GM18507 (cell line): ENCODE measurements at places on chromosomes 5 and 9.

GRCh38 chr9:134186471-134187109, 22.2 kb upstream of the RNU6ATAC start:
- no peak for DNase-seq

DNA sequence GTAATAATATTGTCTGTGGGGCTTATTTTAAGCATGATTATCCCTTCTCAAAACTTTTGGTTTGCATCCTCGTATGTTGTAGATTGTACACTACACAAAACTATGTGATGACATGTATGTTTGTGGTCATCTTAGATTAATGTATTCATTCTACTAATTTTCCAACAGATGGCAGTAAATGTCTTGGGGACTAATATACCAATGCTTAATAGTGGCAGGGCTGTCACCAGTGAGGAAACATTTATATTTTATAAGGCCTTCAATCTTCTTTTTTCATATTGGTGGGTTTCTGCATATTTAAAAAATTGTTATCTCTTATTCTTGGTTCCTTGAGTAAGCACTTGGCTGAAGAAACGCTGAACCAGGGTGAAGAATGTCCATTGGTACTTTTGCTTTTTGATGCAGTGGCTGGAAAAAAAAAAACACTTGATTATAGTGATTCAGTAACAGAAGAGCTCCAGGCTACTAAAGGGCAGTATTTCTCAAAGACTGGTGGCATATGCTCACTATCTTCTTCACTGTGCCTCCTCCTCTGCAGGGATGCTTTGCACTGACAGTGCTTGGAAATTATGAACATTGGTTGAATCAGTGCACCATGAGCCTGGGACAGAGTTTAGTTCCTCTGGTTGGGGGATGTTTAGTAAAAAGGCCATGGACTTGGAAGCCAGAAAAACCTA, 530.3 kb downstream of the RASEF start:
- no peak for DNase-seq

- DNase-seq: no peak
Observed at GRCh38 chr5:136016945-136017530, 11.8 kb upstream of the TGFBI start.

- DNase-seq: no peak
Observed at GRCh38 chr5:164377746-164378145, 872.3 kb downstream of the MAT2B start.

DNA sequence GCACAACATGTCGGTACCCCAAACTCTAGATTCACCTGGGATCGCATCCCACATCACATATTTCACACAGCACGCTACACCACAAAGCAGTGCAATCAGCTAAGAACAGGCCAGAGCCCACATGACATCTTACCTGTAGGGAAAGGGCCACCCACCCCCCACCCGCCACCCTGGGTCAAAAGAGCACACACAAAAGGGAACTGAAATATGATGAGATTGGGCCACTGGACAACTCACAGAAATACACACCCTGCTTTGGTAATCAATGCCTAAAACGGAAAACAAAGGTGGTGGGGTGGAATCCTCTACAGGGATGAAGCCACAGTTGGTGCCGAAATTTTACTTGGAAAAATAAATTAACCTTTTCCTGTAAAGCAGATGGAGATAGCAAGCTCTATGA, 13.1 kb downstream of the RETREG1 start:
- DNase-seq: no peak

DNA sequence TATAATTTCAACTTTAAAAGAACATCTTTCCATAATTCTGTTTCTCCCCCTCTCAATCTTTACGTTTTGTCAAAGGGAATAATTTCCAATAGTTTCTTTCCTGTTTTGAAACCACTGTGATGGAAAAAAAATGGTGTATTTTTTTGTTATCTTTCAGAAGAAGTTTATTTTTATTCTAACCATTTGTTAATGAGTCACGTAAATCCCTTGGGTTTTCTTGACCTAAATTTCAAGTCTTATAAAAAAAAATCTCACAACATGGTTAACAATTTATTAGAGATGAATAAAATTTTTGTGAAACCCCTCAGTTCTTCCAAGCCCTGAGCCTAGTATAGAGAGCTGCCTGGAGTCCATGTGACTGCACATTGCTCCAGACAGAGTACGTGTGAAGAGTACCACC, 106.1 kb upstream of the FBXL17 start:
- DNase-seq: no peak

GRCh38 chr5:136734628-136735027, 369.3 kb upstream of the TRPC7 start:
- DNase-seq: no peak

- DNase-seq: no peak
Observed at GRCh38 chr5:113188436-113188835, 211.8 kb downstream of the DCP2 start.

GRCh38 chr9:38026840-38027527, 42.0 kb downstream of the SHB start:
- no peak for DNase-seq

DNA sequence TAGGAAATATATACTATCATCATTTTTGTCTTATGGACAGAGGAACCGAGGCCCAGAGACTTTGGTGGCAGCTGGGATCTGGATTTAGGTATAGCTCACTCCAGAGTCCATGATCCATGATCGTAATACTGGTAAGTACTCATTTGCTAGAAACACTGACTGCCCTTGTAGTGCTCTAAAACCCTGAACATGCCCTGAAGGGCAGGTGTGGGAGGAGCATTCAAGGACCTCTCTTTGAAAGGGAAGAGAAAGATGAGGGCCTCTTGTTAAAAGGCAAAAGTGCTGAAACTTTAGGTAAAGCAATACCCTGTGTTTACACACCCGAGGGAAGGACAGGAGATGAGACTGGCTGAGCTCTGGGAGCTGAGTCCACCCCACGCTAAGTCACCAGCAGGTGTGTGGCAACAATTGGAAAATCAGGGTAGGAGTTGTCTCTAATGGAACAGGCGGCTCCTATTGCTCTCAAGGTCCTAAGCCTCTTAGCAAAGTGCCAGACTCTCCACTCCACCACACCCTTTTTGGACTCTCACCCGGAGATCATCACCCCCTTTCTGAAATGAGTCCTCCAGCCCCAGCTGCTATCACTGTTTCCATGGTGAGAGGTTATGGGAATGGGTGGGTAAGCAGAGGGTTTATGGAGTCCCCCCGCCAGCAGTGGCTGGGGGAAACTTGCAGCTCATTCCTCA, 34.8 kb downstream of the TRPC7 start:
- DNase-seq: no peak

- no peak for DNase-seq
Observed at GRCh38 chr5:80978772-80979317, 18.7 kb downstream of the RASGRF2 start.

GRCh38 chr5:79840084-79840990, 150.7 kb downstream of the CMYA5 start:
- no peak for DNase-seq

DNA sequence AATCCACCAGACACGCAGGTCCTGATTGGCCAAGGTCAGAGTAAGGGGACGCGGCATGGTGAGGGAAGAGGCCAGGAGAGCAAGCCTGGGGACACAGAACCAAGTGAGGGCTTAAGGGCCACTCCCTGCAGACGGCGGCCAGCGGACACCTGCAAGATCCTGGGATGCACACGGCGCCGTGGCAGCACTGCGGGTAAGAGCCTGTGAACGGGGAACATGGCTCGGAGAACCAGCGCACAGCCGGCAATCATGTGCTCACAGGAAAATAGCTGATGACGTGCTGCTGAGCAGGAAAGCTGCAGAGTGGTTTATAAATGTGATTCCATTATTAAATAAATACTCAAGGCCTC, 27.0 kb upstream of the NSMF start:
- DNase-seq: no peak

DNA sequence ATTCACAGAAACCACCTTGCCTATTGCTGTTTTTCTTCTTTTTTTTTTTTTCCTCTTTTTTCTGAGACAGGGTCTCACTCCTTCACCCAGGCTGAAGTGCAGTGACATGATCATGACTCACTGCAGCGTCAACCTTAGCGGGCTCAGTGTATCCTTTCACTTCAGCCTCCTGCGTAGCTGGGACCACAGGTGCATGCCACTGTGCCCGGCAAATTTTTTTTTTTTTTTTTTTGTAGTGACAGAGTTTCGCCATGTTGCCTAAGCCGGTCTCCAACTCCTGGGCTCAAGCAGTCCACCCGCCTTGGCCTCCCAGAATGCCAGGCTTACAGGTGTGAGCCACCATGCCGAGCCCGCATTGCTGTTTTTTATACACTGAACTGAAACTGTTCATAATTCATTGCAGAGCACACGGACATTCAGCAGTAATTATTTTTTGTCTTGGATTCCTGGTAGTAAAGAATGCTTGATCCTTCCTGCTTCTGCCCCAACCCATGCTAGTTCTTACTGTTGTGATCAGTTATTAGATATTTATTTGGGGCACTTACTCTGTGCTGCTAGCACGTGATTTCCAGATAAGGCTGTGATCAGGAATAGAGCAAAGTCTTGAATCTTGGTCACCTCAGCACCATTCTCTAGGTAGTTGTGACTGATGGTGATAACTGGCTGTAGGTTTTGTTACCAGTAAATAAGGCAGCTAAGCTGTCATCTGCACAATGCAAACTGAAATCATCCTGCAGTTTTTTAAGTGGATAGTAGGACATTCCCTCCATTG, 14.0 kb downstream of the MAP3K1 start:
- no peak for DNase-seq

- DNase-seq: no peak
Observed at GRCh38 chr9:91663858-91664257, 240.2 kb upstream of the NFIL3 start.

DNA sequence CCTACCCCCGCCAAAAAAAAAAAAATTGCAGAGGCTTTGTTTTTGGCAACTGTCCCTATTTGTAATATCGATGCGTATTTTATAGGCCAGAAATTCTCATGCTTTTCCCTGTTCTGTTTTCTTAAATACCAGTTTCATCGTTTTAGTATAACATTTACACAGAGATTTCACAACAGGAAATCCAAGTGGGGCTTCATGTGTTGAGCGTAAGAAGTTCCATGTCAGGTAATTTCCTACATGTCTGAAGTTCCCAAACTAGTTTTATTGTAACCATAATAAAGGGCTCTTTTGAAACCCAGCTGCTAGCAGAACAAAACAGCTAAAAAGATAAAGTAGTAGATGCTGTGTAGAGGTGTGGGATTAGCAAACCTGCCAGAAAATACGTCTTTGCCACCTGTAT, 4.2 kb downstream of the SMC5 start:
- DNase-seq: no peak

GRCh38 chr9:77170991-77171699, 6.2 kb upstream of the VPS13A start:
- DNase-seq: no peak

GRCh38 chr9:22356985-22357384, 89.6 kb upstream of the DMRTA1 start:
- DNase-seq: no peak

- no peak for DNase-seq
Observed at GRCh38 chr9:8863069-8863468, 1063.5 kb upstream of the DMAC1 start.

GRCh38 chr5:378976-379742, 57.6 kb downstream of the AHRR start:
- DNase-seq: no peak

GRCh38 chr5:41967401-41967800, 42.3 kb downstream of the FBXO4 start:
- DNase-seq: no peak

DNA sequence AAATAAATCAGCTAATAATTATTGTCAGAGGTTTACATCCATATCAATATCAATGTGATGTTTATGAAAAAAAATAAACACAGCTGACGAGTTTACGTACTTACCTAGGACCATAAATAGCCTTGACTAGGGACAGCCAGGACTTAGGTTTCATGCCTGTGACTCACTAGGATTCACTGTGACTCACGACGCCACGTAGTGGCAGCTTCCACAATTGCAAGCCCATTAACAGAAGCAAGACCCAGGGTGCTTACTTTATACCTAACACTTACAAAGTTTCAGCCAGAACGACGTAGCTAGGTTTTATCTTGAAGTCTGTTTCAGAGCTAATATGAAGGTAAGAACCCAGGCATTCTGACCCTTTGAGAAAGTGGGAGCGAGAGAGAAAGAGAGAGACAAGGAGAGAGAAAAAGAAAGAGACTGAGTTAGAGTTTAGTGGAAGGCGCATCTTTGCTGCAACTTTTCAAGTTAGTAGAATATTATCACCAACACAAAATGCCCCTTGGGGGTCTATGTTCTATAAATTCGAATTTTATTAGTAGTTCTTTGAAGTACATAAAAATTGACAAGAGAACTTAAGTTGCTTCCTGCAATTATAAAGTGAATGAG, 191.2 kb downstream of the GNA14 start:
- DNase-seq: no peak

GRCh38 chr9:91818647-91819403, 131.2 kb downstream of the ROR2 start:
- DNase-seq: no peak

DNA sequence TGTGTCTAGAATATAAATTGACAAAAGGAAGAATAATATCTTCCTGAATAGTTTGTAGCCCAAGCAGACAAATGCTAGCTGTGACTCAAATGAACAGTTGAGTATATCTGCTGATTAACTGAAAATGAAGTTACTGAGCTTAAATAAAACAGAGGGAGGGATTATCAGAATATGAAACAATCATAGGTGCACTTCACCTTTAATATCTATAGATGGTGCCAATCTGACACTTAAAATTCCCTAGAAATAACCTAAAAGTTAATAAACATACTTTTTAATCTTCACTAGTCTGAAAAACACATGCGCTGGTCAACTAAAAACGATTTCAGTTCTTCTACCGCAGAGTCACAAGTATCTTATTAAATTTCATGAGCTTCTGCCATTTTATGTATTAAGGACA, 280.8 kb upstream of the RASA1 start:
- DNase-seq: no peak

DNA sequence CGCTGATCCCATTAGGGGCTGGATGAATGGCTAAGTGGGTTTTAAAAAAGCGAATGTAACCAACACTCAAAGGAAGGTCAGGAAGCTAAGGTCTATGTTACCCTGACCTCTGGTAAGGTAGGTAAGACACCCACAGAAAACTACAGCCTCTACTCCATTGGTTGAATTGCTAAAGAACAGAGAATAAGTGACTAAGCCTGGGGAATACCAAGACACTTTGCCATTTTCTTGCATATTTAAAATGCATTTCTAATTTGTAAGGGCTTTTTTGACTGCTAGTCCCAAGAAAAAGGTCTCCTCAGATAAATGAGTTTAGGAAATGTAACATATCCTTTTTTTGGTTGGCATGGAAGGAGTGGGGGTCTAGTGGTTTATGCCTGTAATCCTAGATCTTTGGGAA, 368.7 kb downstream of the BNC2 start:
- DNase-seq: no peak

DNA sequence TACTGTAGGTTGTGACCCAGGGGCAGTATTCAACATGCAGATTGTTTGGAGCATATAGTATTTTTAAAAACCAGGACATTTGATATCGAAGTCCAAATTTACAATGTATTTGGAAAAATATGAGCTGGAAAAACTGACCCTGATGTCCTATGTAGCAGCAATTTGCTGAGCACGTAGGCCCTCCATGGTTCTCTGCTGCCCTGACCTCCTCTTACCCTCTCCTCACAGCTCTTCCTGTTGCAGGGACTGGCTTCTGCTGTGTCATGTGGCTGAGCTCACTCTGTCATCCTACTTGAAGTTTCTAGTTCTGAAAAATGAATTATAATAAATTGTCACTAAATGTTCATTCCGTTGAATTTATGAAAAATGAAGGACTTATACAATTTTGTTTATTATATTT, 4.1 kb upstream of the ASPN start:
- DNase-seq: no peak
